ENCODE measurements at places on chromosomes 13 and 19.

DNA sequence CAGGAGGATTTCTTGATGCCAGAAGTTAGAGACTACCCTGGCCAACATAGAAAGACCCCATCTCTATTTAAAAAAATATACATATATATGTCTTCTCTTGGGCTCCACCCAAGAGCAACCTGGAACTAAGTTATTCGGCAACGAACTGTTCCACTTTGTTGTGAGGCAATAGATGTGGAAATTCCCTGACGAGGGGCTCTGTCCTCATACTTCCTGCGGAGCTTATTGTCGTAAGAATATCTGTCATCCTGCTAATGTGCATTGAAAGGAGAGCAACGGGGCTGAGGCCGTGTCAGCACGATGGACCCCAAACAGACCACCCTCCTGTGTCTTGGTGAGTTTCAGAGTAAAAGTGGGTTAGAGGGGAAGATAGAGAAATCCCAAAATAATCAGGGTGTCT lies at the start of gene FCAR:
Gene FCAR (plus strand): TSS at position 246 of the 400 bp plus-strand sequence. CDS start 55 bp downstream, at position 301.
- no peak for DNase-seq

- peak; percentile 67 for DNase-seq
Observed at GRCh38 chr19:11247391-11247790, 8.0 kb downstream of the ANGPTL8 start.

DNA sequence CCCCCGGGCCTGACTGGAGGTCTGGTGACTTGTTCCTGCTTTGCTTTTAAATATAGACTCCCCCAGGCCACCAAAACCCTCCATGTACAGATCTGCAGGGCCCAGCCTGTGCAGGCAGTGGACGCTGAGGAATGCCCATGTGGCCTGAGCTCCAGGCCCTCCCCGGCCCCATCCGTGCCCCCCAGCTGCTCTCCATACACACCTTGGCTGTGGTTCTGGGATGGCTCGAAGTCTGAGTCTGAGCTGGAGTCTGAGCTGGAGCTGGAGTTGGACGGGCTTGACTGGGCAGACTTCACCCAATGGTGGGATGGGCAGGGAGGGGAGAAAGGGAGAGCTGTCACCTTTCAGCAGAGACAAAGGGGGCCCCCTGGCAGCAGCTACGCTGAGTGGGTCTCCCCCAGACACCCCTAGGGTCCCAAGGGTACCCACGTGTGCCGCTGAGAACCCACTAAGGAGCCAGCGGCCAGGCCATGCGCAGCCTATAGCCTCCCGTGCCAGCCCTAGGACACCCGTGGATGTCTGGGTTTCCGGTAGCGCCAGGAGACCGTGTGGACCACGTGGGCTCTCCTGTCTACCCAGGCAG lies 61.9 kb downstream of the MLLT1 start:
- DNase-seq: no peak

DNA sequence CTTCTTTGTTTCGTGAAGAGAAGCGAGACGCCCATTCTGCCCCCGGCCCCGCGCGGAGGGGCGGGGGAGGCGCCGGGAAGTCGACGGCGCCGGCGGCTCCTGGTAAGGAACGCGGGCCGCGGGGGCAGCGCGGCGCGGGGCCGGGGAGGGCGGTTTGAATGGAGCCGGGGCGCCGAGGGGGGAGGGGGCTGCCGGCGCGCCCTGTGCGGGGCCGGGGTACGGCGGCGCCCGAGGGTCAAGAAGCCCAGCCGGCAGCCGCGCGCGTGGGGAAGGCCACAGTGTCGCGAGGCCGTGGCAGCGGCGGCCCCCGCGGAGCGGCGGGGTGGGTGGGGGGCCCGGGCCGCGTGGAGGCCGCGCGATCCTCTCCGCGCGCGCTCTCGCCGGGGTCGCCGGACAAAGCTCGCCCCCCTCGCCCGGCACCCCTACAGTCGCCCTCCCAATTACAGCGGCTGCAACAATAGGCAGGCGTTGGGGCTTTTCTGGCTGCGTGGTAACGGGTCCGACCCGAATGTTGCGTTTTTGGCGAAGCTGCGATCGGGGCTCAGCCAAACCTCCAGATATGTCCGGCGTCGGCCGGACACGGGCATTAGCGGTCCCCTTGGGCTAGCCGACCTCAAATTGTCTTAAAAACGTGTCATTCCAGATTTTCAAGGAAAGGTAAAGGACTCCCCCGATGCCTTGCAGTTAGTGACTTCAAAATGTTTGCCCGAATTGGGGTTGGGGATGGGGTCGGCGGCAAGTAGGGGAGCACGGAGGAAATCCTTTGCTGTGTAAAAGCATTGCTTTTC lies 437 bp downstream of the SMARCA4 start:
- DNase-seq: no peak

DNA sequence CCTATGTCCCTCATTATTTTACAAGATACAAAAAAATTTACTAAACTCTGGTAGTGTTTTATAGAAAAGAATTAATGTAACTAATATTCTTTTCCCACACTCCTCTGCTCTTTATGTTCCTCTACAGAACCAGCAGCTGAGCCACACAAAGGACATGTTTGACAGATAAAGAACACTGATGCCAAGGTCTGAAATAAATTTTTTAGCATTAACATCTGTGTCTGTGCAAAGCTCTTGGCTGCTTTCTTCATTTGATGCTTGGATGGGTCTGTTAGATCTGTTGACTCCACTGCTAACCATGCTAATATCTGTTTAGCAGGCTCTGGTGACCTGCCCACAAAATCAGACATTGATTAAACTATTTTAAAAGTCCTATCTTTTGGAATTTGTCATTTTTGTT lies 2363.8 kb downstream of the PCDH9 start:
- DNase-seq: no peak

DNA sequence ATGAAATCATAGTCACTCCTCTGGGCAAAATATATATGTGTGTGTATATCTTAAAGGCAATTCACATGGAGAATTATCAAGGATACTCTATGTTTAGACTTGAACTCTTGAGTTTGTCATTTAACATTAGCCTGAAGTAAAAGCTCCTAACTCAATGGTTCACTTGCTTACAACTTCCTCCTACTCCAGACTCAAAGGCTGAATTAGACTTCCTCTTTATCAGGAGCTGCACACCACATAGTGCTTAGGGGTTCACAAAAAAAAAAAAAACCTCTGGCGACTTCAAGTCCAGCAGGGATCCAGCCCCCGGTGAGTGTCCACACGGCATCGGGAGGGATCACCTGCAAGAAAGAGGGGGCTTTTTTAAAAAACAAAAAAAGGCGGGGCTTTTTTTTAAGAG lies 68.2 kb upstream of the LSM14A start:
- no peak for DNase-seq

DNA sequence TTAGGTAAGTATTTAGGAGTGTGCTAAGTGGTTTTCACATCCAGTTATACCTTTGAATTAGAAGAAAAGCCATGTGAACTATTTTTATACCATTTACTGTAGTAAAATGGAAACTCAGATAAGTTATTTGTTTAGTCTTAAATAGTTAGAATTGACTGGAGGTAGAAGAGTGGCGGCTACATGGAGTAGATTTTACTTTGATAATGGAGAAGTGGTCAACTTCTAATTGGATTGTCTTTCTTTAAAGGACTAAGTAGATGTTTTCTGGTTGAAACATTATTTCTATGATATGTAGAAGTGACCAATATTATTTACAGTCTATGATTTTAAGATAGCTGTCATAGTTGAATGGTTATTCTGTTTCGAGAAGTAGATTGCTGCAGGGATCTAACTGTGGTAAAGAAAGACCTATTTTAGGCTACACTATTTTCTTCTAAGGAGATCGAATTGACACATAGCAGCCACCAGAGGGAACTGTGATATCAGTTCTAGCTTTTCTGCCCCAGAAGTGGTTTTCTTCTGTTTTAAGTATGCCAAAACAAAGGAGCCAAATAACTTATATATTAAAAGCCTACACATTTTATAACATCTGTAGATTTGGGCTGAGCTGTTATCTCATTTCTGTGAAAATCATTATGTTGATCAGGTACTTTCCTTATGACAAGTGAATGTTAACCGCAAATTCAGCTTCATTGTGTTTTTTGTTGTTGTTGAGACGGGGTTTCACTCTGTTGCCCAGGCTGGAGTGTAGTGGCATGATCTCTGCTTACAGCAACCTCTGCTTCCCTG lies 26.1 kb downstream of the ZMYM2 start:
- peak; percentile 50 for DNase-seq

DNA sequence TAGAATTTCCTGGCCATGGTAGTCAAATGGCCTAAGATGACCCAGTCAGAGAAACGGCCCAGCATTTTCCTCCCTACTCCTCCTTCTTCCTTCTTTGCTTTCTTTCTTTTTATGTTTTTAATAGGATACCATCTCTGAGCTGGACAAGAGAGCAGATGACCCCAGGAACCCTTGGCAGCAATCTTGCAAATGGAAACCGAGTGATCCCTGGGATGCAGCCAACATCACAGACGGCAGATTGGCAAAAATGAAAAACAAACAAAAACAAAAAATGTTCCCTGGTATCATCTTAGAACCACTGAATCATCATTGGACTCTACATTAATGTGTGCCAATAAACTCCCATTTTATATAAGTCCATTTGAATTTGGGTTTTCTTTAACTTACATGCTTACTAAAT lies 424.4 kb downstream of the FGF14 start:
- DNase-seq: no peak

- DNase-seq: no peak
Observed at GRCh38 chr19:23571175-23571574, 115.8 kb downstream of the ZNF675 start.

DNA sequence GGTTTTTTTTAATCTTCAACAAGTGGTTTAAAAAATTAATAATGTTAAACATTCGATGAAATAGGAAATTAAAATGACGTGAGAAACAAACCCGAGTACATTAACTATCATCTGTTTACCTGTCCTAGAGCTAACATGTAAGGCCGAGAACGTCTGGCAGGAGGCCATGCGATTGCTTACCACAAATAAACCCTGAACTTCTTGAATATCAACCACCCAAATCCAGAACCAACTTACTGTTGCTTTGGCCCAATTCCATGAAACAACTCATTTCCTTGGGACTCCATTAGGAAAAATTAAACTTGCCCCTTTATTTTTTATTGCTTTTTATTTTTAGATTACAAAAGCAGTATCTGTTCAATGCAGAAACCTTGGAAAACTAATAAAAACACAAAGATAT lies 228.9 kb upstream of the IRS2 start:
- peak; percentile 9 for DNase-seq

DNA sequence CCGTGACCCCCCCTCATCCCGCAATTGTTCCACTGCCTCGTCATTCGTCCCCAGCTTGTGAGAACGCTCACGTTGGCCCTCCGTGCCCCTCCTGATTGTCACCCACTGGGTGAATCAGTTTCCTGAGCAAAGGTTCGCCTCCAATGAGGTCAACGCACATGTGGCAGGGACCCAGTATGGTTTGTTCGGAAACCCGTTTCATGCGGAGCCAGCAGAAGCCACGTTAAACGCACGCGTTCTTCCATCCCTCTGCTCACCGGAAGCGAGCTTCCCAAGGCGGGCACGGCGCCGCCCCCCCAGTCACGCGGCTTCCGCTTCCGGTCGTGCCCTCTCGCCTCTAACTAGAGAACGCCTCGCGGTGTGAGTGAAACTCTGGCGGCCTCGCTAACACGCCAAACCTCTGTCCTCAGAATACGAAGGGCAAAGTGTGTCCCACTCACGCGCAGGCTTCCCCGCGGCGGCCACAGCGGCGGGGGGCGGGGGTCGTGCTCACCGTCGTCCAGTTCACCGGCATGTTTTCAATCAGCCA lies 18.0 kb upstream of the CFAP97D2 start:
- DNase-seq: peak; percentile 84

DNA sequence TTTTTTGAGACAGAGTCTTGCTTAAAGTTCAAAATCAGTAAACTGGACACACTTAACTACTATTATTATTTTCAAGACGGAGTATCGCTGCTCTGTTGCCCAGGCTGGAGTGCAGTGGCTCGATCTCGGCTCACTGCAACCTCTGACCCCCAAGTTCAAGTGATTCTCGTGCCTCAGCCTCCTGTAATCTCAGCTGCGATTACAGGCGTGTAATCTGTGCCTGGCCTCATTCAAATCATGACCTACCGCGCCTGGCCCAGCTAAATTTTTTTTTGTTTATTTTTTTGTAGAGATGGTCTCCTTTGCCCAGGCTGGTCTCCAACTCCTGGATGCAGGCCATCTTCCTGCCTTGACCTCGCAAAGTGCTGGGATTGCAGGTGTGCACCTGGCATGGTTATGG lies 23.0 kb downstream of the ZNF101 start:
- DNase-seq: no peak

DNA sequence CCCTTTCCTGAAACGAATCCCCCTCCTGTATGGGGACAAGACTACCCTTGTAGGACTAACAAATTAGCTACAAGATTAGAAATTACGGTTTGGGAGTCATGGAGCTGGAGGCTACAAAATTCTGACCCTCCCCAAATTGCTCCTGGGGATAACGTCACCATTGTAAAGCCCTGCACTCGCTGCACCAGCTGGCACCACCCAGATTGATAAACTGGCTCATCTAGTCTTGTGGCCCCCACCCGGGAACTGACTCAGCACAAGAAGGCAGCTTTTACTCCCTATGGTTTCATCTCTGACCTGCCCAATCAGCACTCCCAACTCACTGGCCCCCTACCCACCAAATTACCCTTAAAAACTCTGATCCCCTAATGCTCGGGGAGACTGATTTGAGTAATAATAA lies 150.6 kb upstream of the TSC22D1 start:
- DNase-seq: no peak

- DNase-seq: no peak
Observed at GRCh38 chr13:107067381-107067780, 499.4 kb upstream of the ARGLU1 start.

DNA sequence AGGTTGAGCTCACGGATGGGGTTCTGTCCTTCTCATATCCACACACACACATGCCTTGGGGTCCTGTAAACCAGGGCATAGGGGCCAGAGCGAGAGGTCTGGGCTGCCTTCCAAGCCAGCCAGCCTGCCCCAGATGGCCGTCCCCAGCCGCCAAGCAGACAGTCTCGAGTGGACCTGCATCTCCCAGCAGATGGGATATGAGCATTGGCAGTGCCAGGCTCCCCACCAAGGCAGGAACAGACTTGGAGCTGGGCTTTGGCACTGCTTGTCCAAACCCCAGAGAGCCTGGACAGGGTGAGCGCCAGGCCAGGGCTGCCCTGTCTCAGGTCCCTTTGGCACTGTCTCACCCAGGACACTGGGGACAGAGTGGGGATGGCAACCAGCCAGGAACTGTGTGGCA lies 130.4 kb downstream of the DPF1 start:
- no peak for DNase-seq

GRCh38 chr13:26921918-26922317 lies 161.3 kb upstream of the GPR12 start:
- no peak for DNase-seq

- no peak for DNase-seq
Observed at GRCh38 chr19:52188822-52189734, 774 bp upstream of the PPP2R1A start.

DNA sequence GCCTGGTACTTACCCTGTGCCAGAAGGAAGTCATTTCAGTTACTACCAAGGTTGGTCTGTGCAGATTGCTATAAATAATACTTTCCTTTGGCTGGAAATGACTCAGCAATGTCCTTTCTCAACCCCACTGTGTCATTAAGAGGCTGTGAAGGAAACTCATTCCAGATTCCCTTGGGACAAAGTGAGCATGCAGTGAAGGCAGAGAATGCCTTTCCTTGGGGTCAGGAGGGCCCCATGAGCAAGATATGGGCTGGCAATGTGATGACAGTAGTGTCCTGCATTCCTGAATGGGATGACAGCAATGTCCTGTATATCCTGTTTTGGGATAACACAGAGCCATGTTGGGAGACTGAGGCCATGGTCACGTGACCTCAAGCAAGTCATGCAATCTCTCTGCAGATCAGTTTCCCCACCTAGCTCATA lies 213.1 kb upstream of the TMTC4 start:
- no peak for DNase-seq

All from dermis microvascular lymphatic vessel endothelial cell (primary cell).